ENCODE measurements at places on chromosomes 11 and 22.

- DNase-seq, result no peak
Measured at GRCh38 chr22:47738472-47739013, 976.1 kb downstream of the TBC1D22A start.

GRCh38 chr11:79579063-79579462 lies 138.2 kb upstream of the TENM4 start:
- DNase-seq, result no peak

DNA sequence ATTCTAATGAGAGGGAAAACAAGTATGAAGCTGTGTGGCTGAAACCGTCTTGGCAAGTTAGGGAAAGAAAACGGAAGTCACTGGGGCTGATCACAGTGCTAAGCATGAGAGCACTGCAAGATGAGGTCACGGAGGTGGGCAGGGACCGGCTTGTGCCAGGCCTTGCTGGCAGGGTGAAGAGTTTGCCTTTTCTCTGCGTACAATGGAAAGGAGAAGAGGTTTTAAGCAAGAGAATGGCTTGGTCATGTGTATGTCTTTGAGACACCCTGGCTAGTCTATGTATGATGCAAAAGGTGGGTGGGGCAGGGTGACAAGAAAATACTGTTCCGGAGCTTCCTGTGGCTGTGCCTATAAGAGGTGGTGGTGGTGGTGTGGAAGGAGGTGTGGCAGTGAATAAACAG lies 567.9 kb downstream of the NTM start:
- DNase-seq, result no peak

DNA sequence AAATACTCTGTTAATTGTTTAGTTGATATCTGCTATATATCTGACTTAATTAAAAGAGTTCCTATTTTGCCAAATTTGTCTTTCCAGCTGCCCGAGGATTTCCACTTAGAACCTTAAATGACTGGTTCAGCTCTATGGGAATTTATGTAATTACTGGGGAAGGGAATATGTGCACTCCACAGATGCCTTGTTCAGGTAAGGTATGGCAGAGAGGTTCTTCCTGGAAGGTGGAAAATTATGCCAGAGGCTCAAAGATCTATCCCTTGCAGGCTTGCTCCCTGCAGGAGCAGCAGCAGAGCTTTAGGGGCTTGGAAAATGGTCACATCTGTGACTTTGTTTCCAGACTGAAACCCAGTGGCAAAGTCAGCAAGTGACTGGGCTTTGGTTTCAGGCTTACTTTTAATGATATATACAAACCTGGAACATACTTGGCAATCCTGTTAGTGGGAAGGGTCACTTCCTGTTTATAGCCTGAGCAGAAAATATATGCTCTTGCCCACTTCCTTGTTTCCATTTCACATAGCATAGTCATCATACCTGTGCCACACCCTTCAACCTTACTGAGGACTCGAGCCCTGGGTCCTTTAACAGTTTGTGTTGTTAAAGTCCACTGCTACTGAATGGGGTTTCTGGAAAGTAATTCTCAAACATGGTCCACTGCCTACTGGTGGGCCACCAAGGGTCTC lies 23.7 kb downstream of the WBP2NL start:
- no peak for DNase-seq

DNA sequence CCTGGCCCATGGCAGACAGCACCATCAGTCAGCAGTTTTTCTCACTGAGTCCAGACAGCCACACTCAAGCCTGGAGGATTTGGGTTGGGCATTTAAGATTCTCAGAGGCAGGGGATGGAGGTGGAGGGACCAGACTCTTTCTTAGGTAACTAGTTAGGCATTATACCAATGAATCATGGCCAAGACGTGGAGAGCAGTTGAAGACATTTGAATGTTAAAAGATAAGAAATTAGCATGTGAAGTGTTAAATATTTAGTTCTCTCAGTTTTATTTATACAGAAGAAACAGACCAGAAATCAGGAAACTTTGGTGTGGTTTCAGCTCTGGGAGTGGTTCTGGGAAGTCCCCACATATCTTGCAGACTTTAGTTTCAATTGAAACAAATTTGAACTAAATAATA lies 9.9 kb downstream of the GTF2H1 start:
- no peak for DNase-seq

DNA sequence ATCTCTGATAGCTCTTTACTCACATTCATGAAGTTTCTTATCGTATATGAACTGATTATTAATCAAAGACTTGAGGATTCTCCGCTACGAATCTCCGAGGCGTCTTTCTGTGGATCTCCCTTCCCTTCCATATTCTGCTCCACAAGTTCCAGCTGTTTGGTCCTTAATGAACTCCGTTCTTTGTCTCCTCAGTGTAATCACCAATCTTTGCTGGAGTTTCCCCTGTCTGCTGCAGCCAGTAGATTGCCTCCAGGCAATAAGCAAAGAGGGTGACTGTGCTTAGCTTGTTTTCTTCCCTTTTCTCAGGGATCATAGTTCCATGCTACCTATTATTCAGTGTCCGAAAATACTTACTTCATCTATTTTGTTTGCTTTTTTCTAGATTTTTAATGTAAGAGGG lies 169.6 kb upstream of the FOLH1 start:
- DNase-seq, result no peak

DNA sequence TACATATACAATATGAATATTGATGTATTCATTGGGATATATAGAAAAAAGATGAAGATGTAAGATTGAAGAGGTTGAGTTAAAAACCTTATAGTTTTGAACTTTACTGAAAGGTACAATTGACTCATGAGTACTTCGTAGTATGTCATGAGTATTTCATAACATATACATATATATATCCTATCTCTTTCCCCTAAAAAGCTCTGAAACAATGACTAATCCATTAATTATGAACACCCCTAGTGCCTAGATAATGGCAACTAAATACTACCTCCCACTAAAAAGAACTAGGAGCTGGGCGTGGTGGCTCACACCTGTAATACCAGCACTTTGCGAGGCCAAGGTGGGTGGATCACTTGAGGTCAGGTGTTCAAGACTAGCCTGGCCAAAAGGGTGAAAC lies 31.5 kb downstream of the SLC35F2 start:
- DNase-seq, result no peak

DNA sequence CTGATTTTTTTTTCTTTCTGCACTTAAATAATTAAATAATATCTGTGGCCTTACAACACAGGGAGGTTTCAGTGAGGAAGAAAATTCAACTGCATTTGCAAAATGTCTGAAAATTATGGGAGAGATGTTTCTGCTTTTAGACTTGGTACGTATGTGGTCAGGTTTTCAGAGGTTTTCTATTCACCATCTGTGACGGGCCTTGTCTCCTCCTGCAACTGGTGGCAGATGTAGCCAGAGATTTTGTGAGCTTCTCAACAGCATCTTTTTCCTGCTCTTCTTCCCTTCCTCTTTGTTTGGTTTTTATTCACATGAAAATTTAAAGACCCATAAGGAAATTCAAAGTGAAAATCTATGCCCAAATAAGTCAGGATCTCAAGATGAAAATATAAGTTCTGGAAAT lies 38.3 kb downstream of the ZBTB16 start:
- DNase-seq, result no peak

DNA sequence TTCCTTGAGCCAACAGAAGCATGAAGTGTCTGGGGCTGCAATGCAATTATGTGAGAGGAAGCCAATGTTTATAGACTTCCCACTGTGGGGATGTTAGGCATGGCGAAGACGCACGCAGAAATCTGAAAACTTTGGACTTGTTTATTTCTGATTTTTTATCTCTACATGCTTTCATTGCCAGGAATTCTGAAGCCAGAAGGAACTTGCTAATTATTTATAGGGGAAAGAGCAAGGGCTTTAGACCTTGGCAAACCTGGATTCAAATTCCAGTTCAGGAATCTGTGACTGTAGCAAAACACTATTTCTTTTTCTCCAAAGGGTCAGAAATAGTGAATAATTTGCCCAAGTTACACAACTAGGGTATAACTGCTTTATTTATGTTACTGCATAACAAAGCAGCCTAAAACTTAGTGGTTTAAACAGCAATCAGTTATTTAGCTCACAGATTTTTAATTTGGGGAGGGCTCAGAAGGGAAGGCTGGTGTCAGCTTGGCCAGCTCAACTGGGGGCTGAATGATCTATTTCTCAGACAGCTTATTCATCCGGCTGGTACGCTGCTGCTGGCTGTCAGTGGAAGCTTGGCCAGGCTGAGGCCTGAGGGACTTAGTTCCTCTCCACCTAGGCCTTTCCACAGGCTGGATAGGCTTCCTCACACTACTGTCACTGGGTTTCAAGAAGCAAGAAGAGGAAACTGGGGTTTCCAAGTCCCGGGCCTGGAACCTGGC lies 1.9 kb upstream of the OR6Q1 start:
- DNase-seq, result no peak

DNA sequence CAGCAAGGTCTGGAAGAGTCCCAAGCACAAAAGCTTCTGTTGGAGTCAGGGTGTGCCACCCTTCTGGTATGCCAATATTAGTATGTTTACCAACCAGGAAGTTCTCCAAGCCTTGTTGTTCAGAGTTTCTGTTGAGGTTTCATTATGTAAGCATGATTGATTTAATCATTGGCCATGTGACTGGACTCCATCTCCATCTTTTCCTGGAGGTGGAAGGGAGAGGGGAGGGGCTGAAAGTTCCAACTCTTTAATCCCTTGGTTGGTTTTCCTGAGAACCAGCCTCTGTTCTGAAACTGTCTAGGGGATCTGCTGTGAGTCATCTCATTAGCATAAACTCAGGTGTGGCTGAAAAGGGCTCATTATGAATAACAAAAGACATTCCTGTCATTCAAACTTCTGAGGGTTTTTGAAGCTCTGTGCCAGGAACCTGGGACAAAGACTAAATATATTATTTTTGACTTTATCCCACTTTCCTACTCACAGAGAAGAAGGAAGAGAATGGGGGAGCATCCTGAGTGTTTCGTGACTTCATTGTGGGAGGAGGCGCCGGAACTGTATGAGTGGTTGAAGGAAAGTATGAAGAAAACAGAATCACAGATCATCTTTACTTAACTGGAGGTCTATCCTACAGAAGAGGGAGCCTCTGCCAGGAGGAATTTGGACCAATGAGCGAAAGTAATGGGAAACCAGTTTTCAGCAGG lies 138.2 kb downstream of the NECTIN1 start:
- no peak for DNase-seq

All from activated naive CD4-positive, alpha-beta T cell treated with Interleukin-2 at 50 U/mL for 16 hours (primary cell).